ENCODE measurements at places on chromosomes 5 and 9.

DNA sequence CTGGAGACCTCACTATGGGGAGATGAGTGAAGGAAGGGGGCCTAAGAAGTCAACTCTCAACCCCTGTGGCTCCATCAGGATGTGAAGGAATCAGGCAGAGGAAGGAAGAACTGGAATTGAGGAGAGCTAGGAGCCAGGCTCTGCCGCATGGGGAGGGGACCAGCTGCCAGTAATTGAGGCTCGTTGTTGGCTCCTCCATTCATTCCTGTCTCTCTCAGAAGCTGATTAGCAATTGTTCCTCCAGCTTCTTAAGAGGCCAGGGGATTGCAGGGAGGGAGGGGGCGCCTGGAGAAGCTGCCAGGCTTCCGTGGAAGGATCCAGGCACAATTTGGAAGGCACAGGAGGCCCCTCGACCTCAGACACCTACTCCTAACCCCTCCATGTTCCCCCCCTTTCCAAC, 20.5 kb upstream of the TTLL11 start:
- no peak for DNase-seq

DNA sequence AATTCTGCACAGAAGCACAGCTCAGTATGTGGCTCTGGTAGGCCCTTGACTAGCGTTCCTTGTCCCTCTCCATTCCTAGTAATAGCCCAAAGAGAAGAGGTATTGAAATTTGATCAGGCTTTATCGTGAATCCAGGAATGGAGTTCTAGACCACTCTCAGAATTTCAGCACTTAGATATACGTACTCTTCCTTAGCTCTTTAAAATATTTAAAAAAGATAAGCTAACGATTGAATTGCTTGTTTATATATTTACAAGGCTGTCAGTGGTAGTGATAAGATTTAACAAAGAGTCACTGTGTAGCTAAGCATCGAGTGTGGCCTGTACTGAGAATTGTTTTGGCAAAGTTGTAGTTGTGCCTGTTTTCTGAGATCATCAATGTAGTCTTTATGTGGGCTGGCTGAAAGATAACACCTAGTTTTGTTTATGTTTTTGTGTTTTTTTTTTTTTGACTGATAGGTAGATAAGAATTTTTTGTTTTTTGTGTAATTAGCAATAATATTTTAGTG, 2.5 kb downstream of the KIAA1958 start:
- DNase-seq = no peak

- no peak for DNase-seq
These were observed 3.6 kb downstream of the SRA1 start for GRCh38 chr5:140553657-140554056.

GRCh38 chr5:122273696-122274095, 38.3 kb upstream of the SNCAIP start:
- DNase-seq = no peak

DNA sequence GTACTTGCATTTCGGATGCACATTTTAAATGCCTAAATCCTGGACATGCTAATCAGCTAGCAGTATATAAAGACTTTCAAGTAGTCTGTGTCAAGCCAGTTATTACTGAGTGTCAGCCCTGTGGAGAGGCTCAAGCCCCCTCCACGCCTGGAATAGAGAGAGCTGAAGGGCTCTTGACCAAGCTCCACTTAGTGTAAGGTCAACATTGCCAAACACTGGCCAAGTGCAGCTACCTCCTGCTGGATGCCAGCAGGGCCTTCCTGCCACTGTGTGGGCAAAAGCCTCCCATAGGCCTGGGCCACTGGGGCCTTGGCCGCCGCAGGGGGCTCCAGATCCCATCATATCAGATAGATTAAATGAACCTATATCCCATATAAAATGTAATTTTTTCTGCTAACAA, 239.4 kb upstream of the PANK3 start:
- DNase-seq = no peak

GRCh38 chr5:38719916-38720315, 125.9 kb upstream of the OSMR start:
- no peak for DNase-seq

- DNase-seq = no peak
These were observed 29.6 kb upstream of the OTULINL start for GRCh38 chr5:14552017-14552416.
